Caco-2 (cell line): ENCODE measurements at places on chromosomes 4 and X. TPM values are rescaled to one million over a fixed set of nuclear protein-coding genes. Genes with fewer than 3 reads are reported as not detected.

DGAT2L6 gene
- not detected in 2 replicates for total RNA-seq

MAP3K15 gene
- 1.3 and 1.5 TPM in 2 replicates for total RNA-seq

FGFBP1 gene
- total RNA-seq: 0.88 and 1.1 TPM in 2 replicates

GPAT3 gene
- total RNA-seq: 4.6 and 5.0 TPM in 2 replicates

NPY2R gene
- total RNA-seq: not detected in 2 replicates

- peaks cover 53% of the 10 kb centered on the region for H3K4me1 ChIP-seq
- no peak overlapping the region for H3K4me3 ChIP-seq
- no peak overlapping the region for H3K27ac ChIP-seq
Measured at GRCh38 chr4:113687067-113687718, 74.3 kb downstream of the CAMK2D start.

GRCh38 chr4:162847945-162848549 is 318.6 kb downstream of the NAF1 start:
- no peaks in the 10 kb centered on the region for H3K27me3 ChIP-seq
- no peak overlapping the region for H3K27ac ChIP-seq
- DNase-seq: no peak
- H3K36me3 ChIP-seq: no peaks in the 10 kb centered on the region

GRCh38 chrX:71199252-71200008 is 23.6 kb upstream of the GJB1 start:
- no peaks in the 10 kb centered on the region; the same call in 1 of the 2 replicates for H3K4me1 ChIP-seq
- no peak for DNase-seq
- H3K4me3 ChIP-seq: no peak overlapping the region
- no peaks in the 10 kb centered on the region for H3K27me3 ChIP-seq
- no peak overlapping the region for H3K27ac ChIP-seq
